Cardiac muscle cell (in vitro differentiated cells and primary cell): ENCODE measurements at places on chromosomes 4 and X. TPM values are rescaled to one million over a fixed set of nuclear protein-coding genes. Genes with fewer than 3 reads are reported as not detected.
A peak's percentile ranks its signal among the peaks of the same experiment; 100 is the strongest.

DNA sequence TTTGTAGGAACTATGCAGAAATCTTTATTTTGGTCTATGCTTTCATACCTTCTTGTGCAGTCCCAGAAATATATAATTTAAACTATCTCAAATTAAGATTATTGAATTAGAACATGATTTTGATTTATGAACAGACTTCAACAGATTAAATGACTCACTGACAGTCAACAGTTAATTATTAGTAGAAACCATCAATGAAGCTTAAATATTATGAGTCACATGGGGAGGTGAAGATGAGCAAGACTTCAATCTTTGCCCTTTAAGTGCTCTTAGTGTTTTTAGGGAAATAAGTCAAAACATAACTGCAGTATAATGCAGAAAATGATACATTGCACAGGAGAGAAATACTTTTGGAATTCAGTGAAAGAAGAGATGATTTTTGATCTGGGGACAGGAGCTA lies 81.5 kb upstream of the BMP3 start:
- DNase-seq: no peak

DNA sequence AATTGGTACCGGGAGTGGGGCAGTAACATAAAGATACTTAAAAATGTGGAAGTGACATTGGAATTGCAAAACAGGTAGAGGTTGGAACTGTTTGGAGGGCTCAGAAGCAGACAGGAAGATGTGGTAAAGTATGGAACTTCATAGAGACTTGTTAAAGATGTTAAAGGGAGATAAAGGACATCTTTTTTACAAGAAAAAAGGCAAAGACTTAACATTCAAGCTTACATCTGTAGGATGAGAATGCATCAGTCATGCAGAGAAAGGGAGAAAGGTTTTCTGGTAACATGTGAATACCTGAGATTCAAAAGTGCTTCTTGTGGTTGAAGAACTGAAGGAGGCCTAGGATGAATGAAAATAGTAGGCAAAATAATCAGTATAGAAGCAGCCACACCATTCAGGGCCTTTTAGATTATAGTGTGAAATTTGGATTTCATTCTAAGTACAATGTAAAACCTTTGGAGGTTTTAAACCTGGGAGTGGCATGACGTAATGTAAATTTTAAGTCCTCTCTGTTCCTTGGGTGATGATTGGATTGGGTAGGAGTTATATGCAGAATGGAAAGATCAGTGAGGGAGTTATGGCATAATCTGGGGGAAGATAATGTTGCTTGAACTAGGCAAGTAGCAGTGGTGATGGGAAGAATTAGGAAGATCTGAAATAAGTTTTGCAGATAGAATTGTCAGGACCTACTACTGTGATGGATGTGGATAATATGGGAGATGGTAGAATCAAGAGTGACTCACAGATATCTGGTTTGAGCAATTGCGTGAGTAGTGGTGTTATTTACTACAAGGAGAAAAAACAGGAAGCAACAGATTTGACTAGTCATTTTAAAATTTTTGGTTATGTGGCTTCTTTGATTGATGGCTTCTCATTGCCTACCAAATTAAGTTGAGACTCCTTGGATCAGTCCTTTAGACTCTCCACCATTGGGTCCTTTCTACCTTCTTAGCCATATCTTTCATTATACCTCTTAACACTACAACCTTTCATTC lies 138.7 kb downstream of the VSIG4 start:
- DNase-seq: no peak

LGI2 gene
- total RNA-seq: 4.8 and 7.2 TPM in 2 replicates

CLTRN gene
- total RNA-seq: 0.32 and 1.0 TPM in 2 replicates

CENPVL1 gene
- 1.4 TPM in 2 replicates for total RNA-seq

ODAPH gene
- total RNA-seq: 0.24 TPM in 1 of 2 replicates, not detected in the other

DNA sequence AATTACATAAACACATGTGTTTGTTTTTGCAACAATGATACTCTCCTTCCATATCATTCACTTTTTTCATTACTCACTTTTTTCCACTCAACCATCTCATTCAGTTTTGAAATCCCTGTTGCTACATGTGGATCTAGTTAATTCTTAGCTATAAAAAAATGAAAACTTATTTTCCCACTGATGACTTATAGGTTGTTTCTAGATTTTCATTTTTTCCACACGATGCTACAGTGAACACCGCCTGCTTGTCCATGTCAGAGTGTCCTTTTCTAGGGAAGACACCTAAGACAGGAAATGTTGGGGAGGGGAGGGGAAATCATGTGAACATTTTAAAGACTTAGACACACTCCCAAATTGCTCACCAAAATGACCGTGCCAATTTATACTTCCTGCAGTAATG lies 70.2 kb downstream of the SUPT20HL2 start:
- no peak for DNase-seq

DNA sequence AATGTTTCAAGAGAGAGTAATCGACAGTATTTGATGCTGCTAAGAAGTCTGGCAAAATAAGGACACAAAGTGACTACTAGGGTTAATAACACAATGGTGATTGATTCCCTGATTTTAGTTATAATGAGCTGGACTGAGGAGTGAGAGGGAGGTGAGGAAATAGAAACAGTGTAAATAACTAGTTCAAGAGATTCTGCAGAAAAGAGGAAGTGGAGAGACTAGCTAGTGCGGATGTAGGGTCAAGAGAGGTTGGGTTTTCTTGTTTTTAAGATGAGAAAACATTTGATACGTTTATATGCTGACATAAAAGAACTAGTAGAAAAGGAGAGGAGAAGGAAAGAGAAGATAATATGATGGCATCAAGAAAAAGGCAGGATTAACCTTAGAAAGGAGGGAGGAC lies 12.2 kb upstream of the TRPC5 start:
- DNase-seq: no peak

DNA sequence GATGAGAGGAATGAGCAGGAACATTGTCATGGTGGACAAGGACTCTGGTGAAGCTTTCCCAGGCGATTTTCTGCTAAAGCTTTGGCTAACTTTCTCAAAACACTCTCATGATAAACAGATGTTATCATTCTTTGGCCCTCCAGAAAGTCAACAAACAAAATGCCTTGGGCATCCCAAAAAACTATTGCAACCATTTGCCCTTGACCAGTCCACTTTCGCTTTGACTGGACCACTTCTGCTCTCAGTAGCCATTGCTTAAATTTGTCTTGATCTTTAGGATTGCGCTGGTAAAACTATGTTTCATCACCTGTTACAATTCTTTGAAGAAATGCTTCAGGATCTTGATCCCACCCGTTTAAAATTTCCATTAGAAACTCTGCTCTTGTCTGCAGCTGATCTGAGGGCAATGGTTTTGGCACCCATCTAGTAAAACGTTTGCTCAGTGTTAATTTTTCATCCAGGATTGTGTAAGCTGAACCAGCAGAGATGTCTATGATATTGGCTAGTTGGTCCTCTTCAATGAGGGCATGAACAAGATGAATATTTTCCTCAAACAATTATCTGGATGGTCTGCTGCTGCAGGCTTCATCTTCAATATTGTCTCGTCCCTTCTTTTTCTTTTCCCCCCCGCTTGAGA lies 14.8 kb downstream of the TBC1D1 start:
- DNase-seq: no peak

TAF7L gene
- total RNA-seq: not detected in 2 replicates

DNA sequence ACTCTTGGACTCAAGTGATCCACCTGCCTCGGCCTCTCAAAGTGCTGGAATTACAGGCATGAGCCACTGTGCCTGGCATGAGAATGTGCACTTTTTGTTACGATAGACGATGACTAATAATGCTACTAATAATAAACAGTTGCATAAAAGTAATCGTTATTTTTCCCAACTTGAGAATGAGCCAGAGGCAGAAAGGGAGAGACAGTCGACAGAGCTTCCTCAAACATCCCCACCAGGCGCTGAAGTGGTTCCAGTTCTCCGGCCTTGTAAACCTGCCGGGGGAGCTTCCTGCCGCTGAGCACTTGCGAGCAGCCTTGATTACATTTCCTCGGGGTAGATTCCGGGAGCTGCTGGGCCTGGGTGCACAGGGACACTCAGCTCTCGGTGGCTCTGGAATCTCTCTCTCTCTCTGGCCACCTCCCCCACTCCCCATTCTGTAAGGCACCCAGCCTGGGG lies 8.9 kb upstream of the HTRA3 start:
- DNase-seq: peak; percentile 42

DNA sequence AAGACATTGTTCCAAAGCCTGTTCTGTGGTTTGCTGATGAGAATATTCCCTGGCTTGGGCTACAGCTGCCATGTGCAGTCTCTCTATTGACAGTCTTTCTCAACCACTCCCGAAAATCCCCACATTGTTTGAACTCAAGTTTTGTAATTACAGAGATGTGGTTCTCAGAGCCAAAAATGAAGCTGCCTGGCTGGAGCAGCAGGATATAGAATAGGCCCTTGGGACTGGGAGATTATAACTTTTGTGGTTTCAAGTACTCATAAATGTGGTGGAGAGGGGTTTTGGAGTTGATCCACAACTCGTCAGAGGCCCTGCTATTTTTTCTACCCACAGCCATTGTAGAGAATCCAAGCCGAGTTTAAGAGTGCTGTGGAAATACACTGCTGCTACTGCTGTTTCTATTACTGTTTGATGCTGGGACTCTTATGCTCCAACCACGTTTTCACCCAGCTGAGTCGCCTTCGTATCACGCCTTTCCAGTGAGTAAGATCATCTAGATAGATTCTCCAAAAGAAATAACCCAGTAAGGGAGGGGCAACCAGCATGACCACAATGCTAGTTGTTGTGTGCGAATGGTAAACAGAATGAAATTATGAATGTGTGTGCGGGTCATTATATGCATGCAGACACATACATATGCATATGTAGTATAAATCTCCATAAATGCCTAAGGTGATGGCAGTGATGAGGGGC lies 57.1 kb upstream of the ATXN3L start:
- peak; percentile 97 for DNase-seq

- DNase-seq: no peak
These were observed 37.5 kb upstream of the STK26 start for GRCh38 chrX:131985526-131986049.

GRCh38 chr4:74189331-74190043 lies 31.6 kb downstream of the MTHFD2L start:
- DNase-seq: peak; percentile 76

MAGIX gene
- total RNA-seq: 2.0 and 6.8 TPM in 2 replicates

CT45A10 gene
- not detected in 2 replicates for total RNA-seq

PNMA5 gene
- total RNA-seq: not detected in 2 replicates

DNA sequence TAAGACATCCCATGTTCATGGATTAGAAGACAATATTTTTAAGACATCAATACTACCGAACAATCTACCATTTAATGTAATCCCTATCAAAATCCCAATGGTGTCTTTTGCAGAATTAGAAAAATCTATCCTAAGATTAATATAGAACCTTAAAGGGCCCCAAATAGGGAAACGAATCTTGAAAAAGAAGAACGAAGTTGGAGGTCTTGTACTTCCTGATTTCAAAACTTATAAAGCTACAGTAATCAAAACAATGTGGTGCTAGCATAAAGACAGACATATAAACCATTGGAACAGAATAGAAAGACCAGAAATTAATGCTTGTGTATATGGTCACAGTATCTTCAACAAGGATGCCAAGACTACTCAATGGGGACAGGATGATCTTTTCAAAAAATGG lies 42.0 kb downstream of the CENPE start:
- DNase-seq: no peak

DNA sequence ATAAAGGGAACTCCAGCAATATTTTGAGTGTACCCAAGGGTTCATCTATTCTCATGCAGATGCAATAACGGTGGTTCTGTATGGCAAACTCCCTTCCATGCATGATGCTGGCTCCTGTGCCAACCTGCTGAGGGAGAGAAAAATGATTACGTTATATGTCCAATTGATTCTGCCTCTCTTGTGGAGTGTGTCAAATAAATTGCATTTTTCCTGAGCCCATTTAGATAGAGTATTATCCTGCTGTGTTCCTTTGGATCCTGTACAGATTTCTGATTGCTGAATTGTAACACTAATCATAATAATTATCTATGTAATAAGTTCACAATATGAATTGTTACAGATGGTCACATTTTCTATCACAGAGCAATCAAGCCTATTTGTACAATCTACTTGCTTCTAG lies 821.7 kb downstream of the C4orf33 start:
- DNase-seq: no peak

DNA sequence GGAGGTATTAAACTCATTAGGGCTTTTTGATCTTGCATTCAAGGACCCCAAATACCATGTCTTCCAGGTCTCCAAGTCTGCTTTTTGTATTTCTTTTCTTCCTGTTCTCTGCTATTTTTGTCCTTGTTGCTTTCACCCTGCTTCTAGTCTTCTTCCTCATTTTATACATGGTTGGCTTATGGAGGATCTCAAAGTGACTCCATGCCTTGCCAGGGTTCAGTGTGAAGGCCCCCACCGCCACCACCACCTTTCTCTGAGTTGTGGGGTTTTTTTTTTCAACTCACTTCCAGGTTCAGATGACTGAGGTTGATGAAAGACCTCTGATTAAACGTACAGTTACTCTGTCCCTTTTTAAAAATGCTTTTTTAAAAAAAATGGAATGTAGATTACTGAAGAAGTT lies 96.3 kb downstream of the MAML3 start:
- DNase-seq: no peak

- peak; percentile 8 for DNase-seq
These were observed 450.3 kb upstream of the PCDH7 start for GRCh38 chr4:30269850-30270249.

UNC5C gene
- total RNA-seq: 25.9 and 28.4 TPM in 2 replicates

L1CAM gene
- 0.86 and 1.1 TPM in 2 replicates for total RNA-seq

DNA sequence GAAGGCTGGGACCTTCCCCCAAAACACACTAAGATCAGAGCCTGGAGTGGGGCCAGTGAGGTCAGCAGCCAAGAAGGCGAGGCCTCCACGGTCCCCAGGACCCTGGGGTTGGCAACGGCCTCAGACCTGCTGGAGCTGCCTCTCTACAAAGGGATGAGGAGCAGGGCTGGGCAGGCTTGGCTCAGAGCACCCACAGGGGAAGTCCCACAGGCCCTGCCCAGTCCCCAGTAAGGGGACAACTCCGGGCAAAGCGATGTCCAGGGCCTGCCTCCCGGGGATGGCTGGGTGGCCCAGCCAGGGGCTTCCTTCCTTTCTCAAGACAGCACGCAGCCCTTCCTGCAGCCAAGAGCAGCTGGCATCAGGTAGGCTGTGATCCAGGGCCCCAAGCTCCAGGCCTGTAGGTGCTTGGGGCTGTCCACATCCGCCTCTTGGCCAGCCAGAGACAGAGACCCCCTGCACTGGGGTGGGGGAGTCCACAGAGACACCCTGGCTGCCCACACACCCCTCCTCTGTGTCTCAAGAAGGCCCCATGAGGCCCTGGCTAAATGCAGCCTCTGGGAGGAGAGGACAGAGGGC lies 5.7 kb downstream of the MXD4 start:
- no peak for DNase-seq

DNA sequence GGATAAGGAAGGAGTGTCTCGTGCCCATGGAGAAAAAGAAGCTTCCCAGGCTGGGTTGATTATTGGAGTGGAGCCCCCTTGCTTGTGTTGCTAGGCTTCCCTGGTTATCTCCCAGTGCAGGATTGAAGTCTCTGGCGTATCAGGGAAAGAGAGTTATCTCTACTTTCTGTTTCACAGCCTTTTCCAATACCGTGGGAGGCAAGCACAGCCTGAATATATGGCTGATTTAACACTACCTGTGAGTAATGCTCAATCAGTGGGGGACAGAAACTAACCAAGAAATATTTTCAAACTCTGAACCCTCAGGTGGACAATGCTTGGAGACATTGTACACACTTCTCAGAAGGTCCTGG lies 65.2 kb downstream of the SERPINA7 start:
- no peak for DNase-seq
